ENCODE measurements at places on chromosomes 6 and 20.
A peak's percentile ranks its signal among the peaks of the same experiment; 100 is the strongest.

GRCh38 chr20:13141546-13141945 lies 79.5 kb upstream of the ISM1 start:
- H3K4me3 ChIP-seq = no peak overlapping the region
- no peak overlapping the region for H3K27ac ChIP-seq
- no peaks in the 10 kb centered on the region for H3K36me3 ChIP-seq

- DNase-seq = no peak
- H3K4me1 ChIP-seq = peaks cover 7% of the 10 kb centered on the region
- H3K27ac ChIP-seq = no peak overlapping the region
Measured at GRCh38 chr20:44098256-44098630, 88.7 kb downstream of the JPH2 start.

GRCh38 chr6:13049666-13050254 lies 278.6 kb downstream of the TBC1D7 start:
- no peaks in the 10 kb centered on the region for H3K4me1 ChIP-seq
- no peaks in the 10 kb centered on the region for H3K36me3 ChIP-seq
- no peak overlapping the region for H3K4me3 ChIP-seq
- no peaks in the 10 kb centered on the region for H3K27me3 ChIP-seq
- H3K27ac ChIP-seq = no peak overlapping the region

GRCh38 chr6:6725468-6726209 lies 137.1 kb downstream of the LY86 start:
- H3K27me3 ChIP-seq = no peaks in the 10 kb centered on the region
- no peaks in the 10 kb centered on the region for H3K36me3 ChIP-seq
- no peak for DNase-seq

- H3K27me3 ChIP-seq = peaks cover 50% of the 10 kb centered on the region
Measured at GRCh38 chr6:7542065-7542873, 798 bp downstream of the DSP start.

- H3K4me3 ChIP-seq = no peak overlapping the region
- DNase-seq = no peak
- peaks cover 4% of the 10 kb centered on the region for H3K4me1 ChIP-seq
- peaks cover 11% of the 10 kb centered on the region for H3K36me3 ChIP-seq
Measured at GRCh38 chr6:106243261-106243660, 82.3 kb downstream of the ATG5 start.

DNA sequence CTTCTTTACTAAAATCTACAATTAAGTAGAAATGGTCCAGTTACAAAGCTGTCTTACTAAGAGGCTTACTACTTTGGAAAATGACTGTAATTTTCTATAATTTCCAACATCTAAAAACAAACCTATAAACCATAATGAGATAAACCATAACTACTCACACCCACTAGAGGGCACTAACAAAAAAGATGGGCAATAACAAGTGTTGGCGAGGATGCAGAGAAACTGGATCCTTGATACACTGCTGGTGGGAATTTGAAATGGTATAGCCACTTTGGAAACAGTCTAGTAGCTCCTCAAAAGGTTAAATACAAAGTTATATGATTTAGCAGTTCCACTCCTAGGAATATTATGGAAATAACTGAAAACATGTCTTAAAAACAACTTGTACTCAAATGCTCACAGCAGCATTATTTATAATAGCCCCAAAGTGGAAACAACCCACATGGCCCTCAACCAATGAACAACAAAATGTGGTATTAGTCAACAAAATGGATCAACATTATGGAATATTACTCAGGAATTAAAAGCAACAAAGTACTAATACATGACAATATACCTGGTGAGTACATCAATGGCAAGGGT lies 50.6 kb downstream of the GJA10 start:
- no peaks in the 10 kb centered on the region for H3K36me3 ChIP-seq
- no peak overlapping the region for H3K4me3 ChIP-seq
- H3K4me1 ChIP-seq = no peaks in the 10 kb centered on the region

- DNase-seq = no peak
- H3K36me3 ChIP-seq = no peaks in the 10 kb centered on the region
- H3K4me1 ChIP-seq = no peaks in the 10 kb centered on the region
- H3K4me3 ChIP-seq = no peak overlapping the region
- no peak overlapping the region for H3K27ac ChIP-seq
Measured at GRCh38 chr6:14259594-14260152, 142.1 kb downstream of the CD83 start.

DNA sequence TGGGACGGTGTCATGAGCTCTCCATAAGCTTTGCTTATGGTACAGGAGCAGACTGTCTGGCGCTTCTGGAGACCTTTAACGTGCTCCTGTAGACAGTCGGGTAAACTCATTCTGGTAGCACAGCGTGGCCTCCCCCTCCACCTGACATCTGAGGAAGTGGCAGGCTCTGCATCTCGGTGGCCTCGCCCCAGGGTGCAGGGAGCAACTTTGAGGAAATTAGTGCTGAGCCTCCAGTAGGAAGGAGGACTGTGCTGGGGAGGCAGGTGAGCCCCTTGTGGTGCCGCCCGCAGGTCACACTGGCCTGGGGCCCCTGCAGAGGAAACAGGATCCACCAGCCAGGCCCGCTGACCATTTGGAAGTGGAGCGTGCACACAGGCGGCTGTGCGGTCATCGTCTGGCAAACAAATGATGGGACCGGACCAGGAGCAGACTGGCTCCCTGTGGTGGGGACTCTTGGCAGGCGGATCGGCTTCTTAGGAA lies 57.9 kb downstream of the SYNJ2 start:
- H3K27ac ChIP-seq = peak overlapping the region; percentile 77
- no peaks in the 10 kb centered on the region for H3K27me3 ChIP-seq
- DNase-seq = peak; percentile 68
- no peaks in the 10 kb centered on the region for H3K36me3 ChIP-seq
- no peak overlapping the region for H3K4me3 ChIP-seq

GRCh38 chr20:48769069-48769983 lies 58.5 kb downstream of the PREX1 start:
- no peaks in the 10 kb centered on the region for H3K4me1 ChIP-seq
- peaks cover 21% of the 10 kb centered on the region for H3K27me3 ChIP-seq
- H3K4me3 ChIP-seq = no peak overlapping the region
- H3K27ac ChIP-seq = no peak overlapping the region
